ENCODE measurements at places on chromosomes 7 and 10.

DNA sequence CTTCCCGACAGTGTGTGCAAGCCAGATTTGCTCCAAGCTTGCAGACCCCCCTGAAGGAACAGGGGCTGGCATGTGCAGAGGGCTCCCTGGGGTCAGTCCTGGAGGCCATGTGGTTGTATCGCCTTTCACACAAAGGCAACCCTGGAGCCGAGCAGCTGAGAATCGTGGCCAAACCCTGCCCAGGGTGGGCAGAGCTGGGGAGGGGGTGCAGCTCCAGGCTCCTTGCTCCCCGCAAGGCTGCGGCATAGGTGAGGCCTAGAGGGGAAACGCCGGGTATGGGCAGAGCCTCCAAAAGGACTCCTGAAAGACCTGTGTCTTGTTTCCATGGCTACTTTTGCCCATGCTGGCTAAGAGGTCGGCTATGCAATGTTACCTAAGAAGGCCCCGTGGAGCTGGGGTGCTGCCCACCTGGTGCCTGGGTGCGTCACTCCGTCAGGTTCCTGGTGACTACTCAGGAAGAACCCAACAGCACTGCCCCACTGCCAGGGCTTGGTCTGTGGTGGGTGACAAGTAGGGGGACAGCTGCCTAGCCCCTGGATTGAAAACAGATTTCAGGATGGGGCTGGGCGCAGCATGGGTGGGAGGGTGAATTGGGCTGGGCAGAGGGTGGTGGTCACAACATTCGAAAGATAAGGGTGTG is 171.0 kb upstream of the SHH start:
- no peak for DNase-seq

DNA sequence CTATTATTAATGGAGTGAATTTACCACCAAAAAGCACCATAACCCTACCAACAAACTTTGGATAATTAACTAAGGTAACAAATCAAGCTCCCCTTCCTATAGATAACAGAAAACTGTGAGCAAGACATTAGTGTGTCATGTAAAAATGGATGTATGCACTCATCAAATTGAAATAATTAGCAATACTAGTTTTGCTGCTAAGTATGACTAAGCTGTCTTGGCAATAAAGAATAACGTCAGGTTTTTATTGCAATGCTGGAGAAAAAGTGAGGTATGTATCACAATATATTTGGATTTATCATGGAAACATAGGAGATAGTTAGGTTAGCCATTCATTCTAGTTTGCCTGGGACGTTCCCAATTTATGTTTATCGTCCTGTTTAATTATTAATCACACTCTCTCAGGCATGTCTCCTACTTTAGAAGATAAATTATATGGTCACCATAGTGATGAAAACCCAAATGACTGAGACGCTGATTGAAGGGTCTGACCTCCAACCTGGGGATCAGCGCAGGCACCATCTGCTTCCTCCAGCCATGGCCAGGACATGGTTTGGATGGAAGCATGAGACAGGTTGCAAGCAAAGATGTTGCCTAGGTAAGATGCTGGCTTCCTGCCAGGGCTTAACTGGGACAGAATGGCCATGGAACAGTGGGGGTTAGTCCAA is 125.6 kb downstream of the FANK1 start:
- no peak for DNase-seq

DNA sequence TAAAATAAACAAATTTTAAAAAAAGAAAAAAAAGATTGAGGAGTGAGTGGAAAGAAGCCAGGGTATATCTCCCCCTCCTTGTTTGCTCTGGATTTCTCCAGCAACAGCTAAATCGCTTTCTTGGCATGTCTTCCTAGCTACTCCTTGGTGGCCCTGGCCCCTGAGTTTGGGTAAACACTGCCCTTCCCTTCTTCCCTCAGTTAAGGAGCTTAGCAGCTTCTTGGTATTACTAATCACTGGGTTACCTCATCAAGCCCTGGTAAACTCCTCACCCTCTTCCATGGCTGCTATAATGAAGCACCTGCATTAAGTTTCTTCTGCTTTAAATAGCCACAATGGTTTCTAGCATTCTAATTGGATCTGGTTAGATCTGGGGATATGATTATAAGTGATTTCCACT is 269.8 kb downstream of the FZD1 start:
- no peak for DNase-seq

- DNase-seq, result no peak
Measured at GRCh38 chr7:155315977-155316376, 18.3 kb downstream of the INSIG1 start.

- no peak for DNase-seq
Measured at GRCh38 chr10:110618230-110618610, 25.9 kb upstream of the RBM20 start.

DNA sequence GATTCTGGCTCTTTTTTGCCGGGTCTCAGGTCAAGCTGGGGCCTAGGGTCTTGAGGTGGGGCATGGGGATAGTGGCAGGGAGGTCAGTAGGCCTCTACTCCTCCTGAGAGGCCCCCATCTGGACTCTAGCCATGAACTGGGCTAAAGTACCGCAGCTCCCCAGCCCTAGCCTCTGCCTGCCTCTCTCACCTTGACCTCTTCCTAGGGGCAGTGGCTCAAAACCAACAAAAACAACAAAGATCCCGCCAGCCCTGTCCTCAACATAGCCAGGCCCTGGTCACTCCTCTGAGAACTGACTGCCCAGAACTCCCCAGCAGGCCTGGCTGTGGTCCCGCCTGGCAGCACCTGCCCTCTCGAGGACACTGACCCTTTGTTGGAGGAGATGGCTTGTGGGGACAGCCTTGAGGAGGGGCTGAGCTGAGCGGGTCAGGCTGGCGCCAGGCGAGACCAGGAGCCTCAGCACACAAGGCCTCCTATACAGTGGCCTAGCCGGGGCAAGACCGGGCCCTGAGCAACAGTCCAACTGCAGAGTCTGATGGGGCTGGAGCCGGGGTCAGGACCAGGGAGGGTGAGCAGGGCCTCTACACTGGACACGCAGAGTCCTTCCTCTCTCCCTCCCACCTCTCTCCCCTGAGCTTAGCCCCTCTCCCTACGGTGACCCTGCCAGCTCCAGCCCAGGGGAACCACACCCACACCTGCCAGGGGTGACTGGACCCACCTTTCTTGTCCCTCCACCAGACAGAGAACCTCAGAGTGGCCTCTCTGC is 11.6 kb upstream of the PPIF start:
- no peak for DNase-seq

- DNase-seq, result no peak
Measured at GRCh38 chr7:95200741-95201140, 123.6 kb downstream of the PON1 start.

DNA sequence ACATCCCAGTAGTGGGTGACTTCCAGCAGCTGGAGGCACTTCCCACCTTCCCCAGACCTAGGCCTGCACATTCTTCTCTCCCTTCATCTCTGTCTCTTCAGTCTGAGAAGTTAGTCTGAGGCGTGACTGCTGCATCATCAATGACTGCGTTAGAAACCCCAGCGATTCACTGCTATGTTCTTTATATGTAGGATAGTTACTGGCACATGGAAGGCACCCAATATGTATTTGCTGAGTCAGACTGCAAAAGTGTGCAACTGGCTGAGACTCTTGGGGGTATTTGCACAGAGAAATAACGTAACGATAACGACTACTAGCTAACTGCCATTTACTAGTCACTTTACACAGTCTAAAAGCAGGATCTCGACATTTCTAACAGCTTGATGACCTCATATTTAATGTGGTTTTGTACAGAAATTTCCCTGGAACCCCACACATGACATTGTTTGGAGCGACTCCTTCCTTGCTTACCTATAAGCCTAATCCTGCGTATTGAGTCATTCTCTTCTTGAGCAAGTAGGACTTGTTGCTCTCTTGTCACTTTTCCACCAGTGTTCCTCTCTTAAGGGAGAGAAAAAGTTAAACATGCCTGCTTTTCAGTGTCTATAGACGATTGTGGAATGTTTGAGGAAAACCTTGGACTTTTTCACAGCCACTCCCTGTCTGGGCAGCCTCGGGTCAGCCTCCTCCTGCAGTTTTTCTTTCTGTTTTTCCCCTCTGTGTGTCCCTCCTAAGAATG is 45.5 kb downstream of the THNSL1 start:
- no peak for DNase-seq

DNA sequence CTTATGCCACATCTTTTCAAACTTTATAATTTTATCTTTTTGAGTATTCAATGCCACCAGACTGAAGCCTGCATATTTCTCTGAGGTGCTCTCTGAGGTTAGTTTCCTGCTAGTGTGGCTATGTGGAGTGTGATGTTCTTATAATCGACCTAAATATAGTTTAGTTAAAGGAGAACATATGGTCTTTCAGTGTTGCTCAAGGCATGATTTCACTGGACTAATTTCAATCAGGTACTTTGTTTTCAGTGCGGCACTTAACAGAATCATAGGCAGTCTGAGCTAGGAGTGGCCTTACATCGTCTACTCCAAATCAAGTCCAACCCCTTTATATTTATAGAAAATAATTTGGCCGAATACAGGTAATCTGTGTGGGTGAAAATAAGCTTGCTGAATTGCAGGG is 134.2 kb downstream of the NXPH1 start:
- no peak for DNase-seq

DNA sequence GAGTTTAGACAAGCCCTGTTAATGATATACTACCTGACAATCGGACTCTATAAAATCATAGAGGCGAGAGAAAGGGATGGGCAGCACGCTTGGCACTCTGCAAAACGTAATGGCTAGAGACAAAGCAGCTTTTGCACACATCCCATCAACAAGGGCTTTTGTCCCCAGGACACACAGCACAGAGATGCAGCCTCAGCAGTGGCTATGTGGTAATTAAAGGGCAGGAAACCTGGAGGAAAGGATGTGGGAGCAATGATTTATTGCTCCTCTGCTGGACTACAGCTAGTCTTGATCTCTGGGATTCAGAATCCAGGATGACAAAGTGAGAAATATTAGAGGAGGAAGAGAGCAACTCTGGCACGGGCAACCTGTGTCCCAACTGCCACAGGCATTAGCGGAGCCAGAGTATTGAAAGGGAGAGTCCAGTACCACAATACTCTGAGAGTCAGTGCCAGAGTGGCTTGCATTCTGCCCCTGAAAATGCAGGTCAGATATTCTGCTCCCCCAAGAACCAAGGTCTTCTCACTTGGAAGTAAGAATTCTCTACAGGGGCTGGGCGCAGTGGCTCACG is 96.5 kb downstream of the ARMH3 start:
- DNase-seq, result no peak

DNA sequence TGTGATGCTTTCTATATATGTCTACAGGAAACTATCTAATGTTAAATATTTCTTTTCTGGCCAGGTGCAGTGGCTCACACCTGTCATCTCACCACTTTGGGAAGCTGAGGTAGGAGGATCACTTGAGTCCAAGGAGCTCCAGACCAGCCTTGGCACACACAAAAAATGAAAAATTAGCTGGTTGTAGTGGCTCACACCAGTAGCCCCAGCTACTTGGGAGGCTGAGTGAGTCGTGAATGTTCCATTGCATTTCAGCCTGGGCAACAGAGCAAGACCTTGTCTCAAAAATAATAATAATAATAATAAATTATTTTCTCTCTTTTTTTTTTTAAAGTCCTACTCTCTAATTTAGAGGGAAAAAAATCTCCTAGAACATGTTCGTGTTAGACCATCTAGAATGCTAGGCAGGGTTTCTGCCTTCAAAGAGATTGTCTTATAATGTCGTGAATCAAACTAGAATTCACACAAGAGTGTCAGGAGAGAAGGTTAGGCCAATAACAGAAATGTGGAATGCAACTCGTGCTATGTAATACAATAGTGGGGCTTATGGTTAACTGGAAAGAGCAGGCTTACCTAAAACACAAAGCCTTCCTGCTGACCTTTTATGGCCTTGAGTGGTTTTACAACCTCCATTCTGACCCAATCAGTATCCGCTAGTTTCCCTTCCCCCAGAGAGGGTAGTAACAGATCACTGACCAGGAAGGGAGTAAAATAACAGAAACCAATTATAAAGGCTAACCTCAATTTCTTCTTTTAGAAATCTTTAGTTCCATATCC is 46.3 kb downstream of the MYOF start:
- DNase-seq, result peak; percentile 54

- DNase-seq, result no peak
Measured at GRCh38 chr10:70459774-70460490, 18.5 kb upstream of the NODAL start.

DNA sequence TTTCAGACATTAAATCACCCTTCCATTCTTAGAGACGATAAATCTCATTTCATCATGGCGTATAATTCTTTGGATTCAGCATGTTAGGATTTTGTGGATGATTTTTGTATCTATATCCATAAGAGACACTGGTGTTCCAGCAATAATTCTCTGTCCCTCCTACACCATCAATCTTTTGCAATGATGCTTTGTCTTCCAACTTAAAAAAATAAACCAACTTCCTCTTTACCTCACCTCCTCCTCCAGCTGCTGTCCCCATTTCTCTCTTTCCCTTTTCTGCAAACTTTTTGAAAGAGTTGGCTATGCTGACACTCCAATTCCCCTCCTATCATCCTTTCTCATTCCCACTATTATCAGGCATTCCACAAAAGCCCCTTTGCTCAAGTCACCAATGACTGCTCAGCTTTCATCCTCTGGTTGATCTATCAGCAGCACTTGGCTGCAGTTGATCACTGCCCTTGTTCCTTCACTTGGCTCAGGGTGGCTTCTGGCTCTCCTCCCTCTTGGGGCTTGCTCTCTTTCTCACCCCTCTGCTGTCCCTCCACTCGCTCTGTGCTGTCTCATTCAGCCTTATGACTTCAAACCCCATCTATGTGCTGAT is 130.0 kb downstream of the ARHGAP22 start:
- DNase-seq, result no peak

GRCh38 chr10:103763374-103764202 is 91.8 kb downstream of the SH3PXD2A start:
- DNase-seq, result peak; percentile 67

DNA sequence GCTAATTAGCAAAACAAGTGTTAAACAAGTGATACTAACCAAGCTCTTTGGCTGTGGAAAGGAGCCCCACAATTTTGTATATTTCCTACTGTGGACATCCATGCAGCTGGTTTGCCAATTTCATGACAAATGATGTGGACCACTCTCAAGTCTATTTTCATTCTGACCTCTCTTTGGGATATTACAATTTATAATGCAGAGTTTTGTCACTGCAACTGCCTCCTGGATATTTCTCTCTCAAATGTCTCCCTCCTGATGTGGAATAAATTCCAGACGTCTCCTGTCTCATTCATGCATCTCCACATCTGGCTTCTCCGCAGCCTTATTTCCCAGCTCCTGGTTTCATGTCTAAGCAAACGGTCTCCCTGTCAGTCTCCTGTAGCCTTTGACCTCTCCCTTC is 80.6 kb upstream of the RHEB start:
- peak; percentile 11 for DNase-seq

DNA sequence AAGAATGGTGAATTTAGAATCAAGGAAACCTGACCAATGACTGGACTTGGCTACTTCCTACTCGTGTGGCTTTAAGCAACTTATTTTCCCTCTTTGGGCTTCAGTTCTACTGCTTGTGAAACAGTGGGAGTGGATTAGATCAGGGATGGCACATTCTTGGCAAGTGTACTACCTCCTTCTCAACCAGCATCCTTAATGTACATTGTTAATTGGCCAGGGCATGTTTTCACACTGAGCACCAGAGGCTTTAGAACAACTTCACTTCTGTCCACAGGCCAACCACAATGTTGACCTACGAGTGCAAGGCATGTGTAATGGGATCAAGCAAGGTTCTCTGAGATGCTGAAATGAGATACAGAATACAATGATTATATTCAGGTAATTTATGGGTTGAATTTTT is 315.3 kb downstream of the ADRA2A start:
- no peak for DNase-seq

Measured in RPMI7951 (cell line).